ENCODE measurements at places on chromosomes 3 and 15.

- DNase-seq: no peak
These were observed 95.9 kb upstream of the ANKRD34C start for GRCh38 chr15:79186616-79187015.

DNA sequence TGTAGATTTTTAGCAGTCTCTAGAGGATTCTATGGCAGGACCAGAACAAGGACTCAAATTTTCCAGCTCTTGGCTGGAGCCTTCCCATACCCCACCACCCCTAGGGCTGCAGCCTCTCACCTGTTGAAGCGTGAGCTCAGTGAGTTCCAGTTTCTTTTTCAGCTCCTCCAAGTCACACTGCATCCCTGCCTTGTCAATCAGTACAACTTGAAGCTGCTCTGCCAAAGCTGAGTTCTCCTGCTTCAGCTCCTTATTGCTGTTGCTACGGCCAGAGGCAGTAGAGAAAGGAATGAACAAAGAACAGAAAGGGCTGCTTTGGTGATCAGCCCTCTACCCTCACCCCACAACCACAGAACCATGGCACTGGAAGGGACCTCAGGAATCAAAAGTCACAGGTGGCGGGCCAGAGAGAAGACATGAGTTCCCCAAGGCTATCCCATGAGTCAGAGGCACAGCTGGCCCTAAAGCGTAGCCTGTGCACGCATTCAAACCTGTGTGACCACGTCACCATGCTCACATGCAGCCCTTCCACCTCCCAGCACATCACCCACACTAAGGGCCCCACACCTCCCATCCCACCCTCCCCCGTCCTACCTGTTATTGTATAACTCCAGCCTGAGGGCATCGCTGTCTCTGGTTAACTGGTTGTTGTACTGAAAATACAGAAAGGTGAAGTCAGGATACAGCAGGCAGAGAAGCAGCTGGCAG is 83.3 kb upstream of the C2CD4B start:
- no peak for DNase-seq

- no peak for DNase-seq
These were observed 191.7 kb upstream of the NAALADL2 start for GRCh38 chr3:174667386-174667785.

DNA sequence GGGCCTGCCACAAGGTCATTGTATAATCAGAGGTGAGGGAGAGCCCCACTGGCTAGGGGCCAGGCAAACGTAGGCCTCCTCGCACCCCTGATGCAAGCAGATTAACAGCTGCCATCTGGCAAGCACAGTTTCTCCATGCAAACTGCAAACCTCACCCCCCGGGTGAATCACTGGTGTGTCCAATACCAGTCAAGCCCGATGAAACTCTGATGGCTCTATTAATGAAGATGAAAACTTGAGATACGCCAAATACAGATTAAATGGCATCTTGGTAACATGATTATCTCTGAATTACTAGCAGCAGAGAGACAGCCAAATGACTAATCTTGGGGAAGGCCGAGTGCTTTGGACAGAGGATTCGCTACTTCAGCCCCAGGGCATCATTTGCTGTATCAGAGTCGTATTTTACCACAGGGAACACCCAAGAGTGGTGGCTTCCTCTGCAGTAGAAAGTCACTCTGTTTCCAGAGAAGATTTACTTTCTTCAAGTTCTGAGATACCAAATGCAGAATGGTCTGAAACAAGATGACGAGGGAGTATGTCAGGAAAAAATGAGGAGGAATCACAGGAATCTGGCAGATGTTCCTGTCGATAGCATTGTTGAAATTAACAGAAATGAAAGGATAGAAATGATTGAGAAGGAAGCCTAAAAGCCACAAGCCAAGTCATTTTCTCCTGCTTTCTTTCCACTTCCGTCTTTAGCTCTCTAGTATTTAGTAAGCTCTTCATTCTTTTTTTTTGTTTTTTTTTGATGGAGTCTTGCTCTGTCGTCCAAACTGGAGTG is 96.2 kb upstream of the NR2F2 start:
- no peak for DNase-seq

GRCh38 chr3:66744521-66744920 is 243.7 kb upstream of the LRIG1 start:
- DNase-seq: no peak

DNA sequence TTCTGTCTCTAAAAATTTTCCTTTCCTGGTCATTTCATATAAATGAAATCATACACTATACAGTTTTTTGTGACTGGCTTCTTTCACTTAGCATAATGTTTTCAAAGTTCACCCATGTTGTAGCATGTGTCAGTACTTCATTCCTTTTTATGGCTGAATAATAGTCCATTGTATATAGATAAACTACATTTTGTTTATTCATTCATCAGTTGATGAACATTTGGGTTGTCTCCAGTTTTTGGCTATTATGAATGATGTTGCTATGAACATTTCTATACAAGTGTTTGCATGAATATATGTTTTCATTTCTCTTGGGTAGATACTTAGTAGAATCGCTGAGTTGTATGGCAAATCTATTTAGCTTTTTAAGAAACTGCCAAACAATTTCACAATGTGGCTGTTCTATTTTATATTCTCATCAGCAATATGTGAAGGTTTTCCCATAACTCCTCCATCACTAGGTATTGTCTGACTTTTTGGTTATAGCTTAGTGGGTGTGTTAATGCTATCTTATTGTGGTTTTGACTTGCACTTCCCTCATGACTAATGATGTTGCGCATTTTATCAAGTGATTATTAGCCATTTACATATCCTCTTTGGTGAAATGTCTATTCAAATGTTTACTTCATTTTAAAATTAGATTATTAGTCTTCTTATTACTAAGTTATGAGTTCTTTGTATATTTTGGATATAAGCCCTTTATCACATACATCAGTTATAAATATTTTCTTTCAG is 21.7 kb upstream of the AP4E1 start:
- no peak for DNase-seq

- peak; percentile 52 for DNase-seq
These were observed 172.6 kb downstream of the FMN1 start for GRCh38 chr15:33021806-33022389.

DNA sequence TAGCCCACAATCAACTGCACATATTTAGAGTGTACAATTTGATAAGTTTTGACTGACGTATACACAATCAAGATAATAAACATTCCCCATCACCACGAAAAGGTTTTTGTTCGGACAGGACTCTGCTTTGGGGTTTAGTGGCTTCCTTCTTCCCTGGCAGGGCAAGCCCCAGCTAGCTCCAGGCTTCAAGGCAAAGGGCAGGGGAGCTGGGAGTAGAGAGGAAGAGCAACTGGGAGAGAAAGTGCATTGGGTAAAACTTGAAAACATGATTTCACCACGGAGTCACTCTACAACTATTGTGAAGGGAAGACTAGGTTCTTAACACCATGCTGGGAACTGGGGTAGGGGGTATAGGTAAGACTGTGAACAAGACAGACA is 185.1 kb upstream of the UBE2E1 start:
- no peak for DNase-seq

- no peak for DNase-seq
These were observed 4.0 kb downstream of the TM4SF1 start for GRCh38 chr3:149373235-149374125.

DNA sequence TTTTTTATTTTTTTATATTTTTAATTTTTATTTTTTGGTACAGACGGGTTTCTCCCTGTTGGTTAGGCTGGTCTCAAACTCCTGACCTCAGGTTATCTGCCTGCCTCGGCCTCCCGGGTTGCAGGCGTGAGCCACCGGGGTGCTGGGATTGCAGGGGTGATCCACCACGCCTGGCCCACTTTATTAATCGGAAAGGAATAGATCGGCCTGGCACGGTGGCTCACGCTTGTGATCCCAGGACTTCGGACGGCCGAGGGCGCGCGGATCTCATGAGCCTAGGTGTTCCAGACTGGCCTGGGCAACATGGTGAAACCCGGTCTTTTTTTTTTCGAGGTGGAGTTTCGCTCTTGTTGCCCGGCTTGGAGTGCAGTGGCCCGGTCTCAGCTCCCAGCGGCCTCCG is 26.5 kb upstream of the TUBGCP5 start:
- DNase-seq: no peak
